ENCODE measurements at places on chromosomes 3 and 15. TPM values are rescaled to one million over a fixed set of nuclear protein-coding genes. Genes with fewer than 3 reads are reported as not detected.
A peak's percentile ranks its signal among the peaks of the same experiment; 100 is the strongest.

DNA sequence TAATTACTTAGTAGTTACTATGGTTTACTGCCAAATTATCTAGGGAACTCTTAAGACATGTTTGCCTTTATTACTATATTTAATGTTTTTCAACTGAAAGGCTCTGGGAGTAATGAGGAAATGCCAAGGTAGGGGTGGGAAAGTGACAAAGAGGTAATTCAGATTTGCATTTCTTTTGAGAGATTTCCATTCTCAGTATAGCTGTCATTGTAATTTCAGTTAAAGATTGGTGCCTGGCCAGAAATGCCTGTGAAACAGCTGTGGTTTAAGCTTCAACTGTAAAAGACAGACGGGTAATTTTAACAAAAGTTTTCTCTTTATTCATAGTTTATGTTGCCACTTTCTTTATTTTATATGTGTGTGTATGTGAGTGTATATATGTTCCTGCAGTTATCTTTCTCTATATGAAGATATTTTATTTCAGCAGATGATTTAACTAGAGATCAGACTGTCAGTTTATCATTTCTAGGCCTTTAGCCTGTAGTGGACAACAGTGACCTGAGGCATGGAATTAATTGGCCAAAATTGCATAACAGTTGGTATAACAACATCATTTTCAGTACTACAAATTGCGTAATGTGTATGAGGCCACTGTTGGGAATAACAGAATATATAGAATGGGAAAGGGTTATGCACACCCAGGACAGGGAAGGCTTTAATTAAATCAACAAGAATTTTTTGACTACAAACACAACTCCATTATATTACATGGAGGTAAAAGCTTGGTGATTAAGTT is 119.0 kb downstream of the BBX start:
- H3K4me3 ChIP-seq: no peak overlapping the region

DNA sequence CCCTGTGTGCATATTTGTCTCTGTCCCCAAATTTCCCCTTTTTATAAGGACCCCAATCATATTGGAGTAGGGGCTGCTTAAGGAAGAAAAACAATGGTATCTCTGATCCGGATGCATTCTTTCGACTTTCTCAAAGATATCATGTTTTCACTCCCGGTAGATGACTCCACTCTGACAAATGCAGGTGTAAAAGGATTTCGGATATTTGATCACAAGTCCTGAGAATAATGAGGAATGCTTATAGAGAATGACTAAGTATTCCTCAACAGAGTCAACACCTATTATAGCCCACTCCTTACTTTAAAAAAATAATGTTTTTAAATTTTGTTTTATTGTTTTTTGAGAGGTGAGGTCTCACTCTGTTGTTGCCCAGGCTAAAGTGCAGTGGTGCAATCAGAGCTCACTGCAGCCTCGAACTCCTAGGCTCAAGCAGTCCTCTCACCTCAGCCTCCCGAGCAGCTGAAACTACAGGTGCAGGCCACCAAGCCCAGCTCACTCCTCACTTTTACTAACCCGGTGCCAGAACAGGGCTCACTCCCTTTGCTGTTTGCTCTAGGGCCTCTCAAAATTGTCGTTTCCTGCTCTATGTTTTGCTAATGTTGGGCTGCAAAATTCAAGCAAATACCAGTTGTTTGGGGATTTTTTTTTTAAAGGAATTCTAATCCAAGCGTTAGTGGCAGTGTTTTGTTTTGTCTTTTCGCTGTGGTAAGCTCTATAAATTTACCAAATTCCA is 24.6 kb downstream of the COL8A1 start:
- H3K4me3 ChIP-seq: no peak overlapping the region
- no peak for DNase-seq
- no peaks in the 10 kb centered on the region for H3K36me3 ChIP-seq
- no peaks in the 10 kb centered on the region for H3K27me3 ChIP-seq
- no peaks in the 10 kb centered on the region for H3K4me1 ChIP-seq

DNA sequence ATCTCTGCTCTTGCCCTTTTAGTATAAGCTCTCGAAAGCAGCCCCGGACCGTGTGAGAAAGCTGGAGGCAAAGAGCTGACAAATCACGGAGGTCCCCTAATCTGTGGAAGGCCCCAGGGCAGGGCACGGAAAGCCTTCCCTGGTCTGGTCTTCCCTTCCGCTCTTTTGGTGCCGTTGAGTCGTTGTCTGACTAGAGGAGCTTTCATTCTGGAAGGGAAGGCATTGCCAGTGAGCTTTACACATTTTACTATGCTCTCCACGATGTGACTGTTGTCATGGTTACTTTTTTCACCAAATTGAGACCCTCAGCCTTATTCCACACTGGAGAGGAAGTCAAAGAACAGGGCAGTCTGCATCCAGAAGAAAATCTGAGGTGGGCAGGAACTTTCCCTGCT is 71.7 kb downstream of the CYP19A1 start:
- H3K4me1 ChIP-seq: peaks cover 11% of the 10 kb centered on the region
- no peaks in the 10 kb centered on the region for H3K27me3 ChIP-seq
- H3K27ac ChIP-seq: no peak overlapping the region
- no peaks in the 10 kb centered on the region for H3K36me3 ChIP-seq

DNA sequence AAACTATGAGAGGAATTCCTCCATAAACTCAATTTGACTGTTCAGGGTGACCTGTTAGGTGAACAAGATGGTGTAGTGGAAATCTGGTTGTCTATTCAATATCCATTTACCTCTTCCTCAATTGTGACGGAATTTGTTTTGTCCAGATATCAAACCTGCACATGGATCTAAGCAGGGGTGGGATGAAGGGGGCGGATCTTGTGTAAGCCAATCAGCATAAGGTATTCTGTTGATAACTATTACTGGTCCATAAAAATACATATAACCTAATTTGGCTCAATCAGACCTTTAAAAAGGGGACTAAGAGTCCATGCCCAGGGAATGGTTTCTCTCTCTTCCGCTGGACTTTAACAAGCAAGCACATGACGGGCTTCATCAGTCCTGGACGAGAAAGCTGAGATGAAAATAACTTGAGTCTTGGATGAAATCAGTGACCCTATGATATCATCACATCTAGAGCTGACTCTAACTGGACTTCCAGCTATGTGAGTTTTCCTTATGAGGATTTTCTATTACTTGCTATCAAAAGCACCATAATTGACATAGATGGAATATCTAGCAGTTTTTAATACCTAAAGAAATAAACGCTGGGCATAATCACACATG is 5.7 kb upstream of the POPDC2 start:
- H3K27me3 ChIP-seq: no peaks in the 10 kb centered on the region
- H3K4me3 ChIP-seq: peak overlapping the region; percentile 25
- H3K36me3 ChIP-seq: peaks cover 3% of the 10 kb centered on the region
- DNase-seq: no peak

DNA sequence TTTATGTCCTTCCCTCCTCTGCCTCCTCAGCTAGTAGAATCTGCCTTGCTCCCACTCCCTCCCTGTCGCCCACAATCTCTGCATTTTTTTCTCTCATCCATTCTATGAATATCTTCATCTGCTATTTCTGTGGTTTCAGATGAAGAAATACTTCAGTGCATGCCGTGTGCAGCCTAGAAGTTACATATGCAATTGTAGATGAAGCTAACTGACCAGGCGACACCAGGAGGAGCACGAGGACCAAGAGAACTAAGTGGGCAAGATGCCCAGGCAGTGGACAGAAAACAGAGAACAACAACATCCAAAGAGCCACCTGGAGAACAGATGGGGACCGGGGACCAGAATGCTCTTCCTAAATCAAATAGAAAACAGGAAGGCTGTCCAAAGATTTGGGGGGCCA is 121.4 kb upstream of the ATP11B start:
- H3K27ac ChIP-seq: no peak overlapping the region
- no peak for DNase-seq
- no peak overlapping the region for H3K4me3 ChIP-seq
- no peaks in the 10 kb centered on the region for H3K27me3 ChIP-seq

DNA sequence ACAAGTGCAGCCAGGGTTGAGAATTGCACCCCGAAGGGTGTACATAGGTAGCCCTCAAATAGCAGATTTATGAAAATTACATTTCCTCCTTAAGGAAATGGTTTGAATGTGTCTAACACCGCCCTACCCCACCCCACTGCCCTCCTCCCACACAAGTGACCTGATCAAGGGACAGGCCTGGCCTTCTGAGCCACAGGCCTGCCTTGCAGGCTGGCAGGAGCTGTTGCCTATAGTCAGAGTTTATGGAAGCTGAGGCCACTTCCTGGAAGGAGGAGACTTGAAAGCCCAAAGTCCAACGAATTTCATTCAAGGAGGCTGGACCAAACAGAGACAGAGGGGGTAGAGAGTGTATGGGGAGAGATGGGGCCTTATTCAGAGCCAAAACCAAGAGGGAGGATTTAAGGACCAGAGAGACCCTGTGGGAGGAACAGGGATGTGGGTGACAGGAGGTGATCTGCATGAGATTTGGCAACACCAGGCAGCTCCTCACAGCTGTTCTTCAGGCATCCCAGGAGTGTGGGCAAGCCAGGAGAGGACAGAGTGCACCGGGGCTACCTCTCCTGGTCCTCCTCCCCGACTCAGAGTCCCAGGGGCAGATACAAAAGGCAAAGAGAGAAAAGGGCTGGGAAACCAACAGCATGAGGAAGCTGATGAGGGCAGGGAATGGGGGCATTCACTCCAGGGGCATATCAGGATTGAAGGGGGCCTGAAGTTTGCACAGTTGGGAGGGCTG is 100.4 kb upstream of the HES1 start:
- H3K36me3 ChIP-seq: no peaks in the 10 kb centered on the region
- no peaks in the 10 kb centered on the region for H3K4me1 ChIP-seq
- no peak overlapping the region for H3K4me3 ChIP-seq
- no peak for DNase-seq
- no peaks in the 10 kb centered on the region for H3K27me3 ChIP-seq

- H3K27ac ChIP-seq: no peak overlapping the region
- H3K4me3 ChIP-seq: no peak overlapping the region
- DNase-seq: no peak
Observed at GRCh38 chr15:61069394-61070075, 159.6 kb downstream of the RORA start.

GRCh38 chr3:63034101-63034500 is 158.9 kb upstream of the CADPS start:
- no peak for DNase-seq
- no peak overlapping the region for H3K4me3 ChIP-seq
- H3K27ac ChIP-seq: no peak overlapping the region
- H3K36me3 ChIP-seq: no peaks in the 10 kb centered on the region

GRCh38 chr3:196620161-196620604 is 19.3 kb upstream of the NRROS start:
- H3K27ac ChIP-seq: peak overlapping the region; percentile 6
- peak; percentile 71 for DNase-seq
- no peaks in the 10 kb centered on the region for H3K36me3 ChIP-seq
- no peaks in the 10 kb centered on the region for H3K27me3 ChIP-seq
- no peak overlapping the region for H3K4me3 ChIP-seq

MFN1 gene
- total RNA-seq: 68.0 TPM

TM4SF18 gene
- total RNA-seq: 13.8 TPM

Measured in right atrium auricular region (tissue), 2 donors.